NCI-H774 (cell line): ENCODE measurements at places on chromosomes 2 and 18.
A peak's percentile ranks its signal among the peaks of the same experiment; 100 is the strongest.

GRCh38 chr2:191399601-191400000, 154.4 kb downstream of the MYO1B start:
- no peak for DNase-seq

DNA sequence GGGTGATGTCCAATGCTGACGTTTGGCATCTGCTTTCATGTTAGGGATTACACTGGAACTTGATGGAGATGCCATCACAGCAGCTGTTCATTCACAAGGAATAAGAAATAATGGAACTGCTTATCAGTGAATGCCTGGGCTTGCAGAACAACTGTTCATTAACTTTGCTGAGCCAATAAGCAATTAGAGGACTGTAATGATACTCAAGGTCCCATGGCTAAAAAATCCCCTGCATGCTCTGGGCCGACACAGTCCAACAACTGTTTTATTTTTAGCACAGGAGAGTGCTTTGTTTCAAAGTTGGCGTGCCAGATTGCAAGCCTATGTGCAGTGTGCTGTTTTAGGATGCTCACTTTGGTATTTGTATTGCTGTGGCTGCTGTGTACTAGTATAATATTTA, 408.0 kb upstream of the RGPD4 start:
- DNase-seq = no peak

GRCh38 chr2:73965053-73965452, 19.7 kb upstream of the TET3 start:
- DNase-seq = no peak

DNA sequence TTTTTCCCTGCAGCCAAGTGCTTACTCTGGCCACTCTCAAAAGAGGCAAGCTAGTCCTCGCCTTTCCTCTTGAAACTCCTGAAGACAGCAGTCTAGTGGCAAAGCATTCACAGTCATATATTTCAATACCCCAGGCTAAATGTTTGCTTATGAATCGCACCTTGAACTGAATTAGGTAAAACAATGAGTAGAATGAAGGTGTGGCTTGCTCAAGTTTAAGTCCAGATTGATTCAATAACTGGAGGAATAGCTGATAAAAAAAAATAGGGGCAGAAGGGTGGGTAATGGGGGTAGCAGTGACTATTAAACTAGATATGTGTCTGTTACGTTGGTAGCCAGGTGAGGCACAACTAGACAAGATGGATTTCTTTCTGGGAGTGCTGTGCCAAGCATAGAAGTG, 88.2 kb upstream of the EPB41L3 start:
- DNase-seq = no peak

DNA sequence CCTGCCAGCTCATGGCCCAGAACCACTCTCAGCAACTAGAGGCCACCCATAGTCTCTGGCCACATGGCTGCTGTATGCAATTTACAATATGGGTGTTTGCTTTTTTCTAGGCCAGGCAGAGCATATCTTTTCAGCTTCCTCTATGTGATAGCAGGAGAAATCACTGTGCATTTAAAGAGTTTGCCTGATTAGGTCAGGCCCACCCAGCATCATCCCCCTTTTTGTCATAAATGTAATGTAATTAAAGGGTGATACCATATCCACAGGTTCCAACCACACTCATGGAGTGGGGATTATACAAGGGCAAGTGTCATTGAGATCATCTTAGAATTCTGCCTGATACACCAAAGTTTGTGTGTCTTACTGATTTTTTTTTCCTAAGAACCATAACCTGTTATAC, 71.7 kb upstream of the TTC21B start:
- DNase-seq = no peak

GRCh38 chr18:21599585-21600525, 649 bp downstream of the ESCO1 start:
- peak; percentile 52 for DNase-seq

DNA sequence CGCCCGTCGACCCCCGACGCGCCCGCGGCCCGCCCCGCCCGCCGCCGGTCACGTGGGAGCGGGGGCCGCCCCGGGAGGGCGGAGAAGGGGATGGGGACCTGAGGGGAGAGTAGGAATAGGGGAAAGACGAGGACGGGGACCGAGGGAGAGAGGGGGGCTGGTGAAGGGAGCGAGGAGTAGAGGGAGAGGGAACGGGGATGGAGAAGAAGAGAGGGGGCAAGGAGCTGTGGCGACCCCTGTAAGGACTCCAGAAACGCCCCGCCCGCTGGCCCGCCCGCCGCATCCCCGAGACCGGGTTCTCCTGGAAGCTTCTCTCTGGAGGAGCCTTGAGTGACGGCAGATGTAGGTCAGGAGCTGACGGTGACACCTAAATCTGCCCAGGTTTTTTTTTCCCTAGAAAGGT, 615 bp downstream of the ADNP2 start:
- DNase-seq = peak; percentile 34

DNA sequence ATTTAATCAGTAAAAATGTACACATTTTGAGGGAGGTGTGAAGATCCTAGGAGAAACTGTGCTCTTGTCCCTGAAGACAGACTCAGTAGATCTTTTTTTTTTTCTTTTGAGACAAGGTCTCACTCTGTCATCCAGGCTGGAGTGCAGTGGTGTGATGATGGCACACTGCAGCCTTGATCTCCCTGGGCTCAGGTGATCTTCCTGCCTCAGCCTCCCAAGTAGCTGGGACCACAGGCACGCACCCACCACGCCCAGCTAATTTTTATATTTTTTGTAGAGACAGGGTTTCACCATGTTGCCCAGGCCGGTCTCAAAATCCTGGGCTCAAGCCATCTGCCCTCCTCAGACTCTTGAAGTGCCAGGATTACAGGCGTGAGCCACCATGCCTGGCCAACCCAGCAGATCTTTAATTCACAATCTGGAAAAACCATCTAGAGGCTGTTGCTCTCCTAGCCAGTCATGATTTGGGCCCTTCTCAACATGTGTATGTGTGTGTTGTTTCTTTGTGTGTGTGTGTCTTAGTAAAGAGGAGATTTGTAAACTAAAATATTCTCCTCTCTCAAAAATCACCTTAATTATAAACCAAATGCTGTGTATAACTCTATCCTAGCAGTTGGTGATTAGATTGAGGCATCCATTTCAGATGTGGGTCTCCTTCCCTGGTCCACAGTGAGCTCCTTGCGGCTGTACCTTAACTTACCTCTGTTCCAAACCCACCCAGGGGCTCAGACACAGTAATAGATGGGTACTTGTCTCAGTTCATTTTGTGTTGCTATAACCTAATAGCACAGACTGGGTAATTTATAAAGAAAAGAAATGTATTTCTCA, 3.9 kb upstream of the MYCN start:
- DNase-seq = no peak

DNA sequence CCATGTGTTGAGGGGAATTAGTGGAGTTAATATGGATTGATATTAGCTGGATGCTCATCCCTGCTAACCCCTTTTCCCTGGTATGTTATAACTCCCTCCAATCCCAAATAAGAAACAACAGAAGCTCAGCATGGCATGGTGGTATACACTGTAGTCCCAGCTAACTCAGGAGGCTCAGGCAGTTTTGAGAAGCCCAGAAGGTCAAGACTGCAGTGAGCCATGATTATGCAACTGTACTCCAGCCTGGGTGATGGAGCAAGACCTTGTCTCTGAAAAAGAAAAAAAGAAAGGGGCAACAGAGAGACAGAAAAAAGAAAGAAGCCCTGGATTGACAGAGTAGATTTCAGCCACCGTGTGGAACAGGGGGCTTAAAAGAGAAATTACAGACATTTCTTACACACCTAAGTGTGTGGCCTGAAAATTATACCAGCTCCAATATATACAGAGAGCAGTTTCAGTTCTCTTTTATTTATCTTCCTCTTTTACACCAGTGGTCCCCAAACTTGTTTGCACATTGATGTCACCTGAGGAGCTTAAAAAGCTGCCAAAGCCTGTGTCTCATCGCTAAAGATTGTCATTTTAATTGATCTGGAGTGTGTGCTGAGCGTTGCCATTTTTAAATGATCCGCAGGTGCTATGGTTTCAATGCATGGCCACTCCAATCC, 203.6 kb downstream of the UBE2E3 start:
- peak; percentile 9 for DNase-seq

GRCh38 chr18:12836551-12836950, 47.5 kb downstream of the PTPN2 start:
- no peak for DNase-seq

DNA sequence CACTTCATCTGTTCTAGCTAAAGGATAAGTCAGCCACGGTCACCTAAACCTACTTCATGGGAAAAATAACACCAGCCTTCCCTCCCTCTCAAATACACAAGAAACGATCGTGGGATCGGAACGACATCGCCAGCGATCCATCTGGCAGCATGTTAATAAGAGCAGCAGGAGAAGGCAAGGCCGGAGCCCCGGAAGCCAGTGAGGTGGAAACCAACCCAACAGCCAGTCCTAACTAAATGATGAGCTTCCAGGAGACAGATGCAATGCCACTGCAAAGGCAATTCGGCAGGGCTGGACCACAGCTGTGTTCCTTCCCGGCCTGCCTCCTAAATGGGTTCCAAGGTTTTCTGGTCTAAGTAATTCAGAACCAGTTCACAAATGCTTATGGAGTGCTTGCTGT, 117.5 kb downstream of the TMEM163 start:
- DNase-seq = no peak

DNA sequence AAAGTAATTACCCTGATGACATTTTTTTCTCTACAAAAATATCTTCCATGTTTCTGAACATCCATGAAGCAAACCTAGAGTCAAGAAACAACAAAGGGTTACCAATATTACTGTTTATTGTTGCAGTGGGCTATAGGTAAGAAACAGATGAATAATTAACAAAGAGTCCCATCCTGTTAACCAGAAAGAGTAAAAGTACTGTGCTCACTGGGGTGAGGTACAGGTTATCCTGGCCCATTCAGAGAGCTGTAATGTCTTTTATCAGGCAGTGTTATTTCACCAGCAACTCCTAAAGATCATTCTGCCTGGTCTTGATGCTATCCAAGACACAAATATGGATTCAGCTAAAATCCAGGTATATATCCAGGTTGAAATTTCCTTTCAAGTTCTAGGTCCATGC, 754.9 kb downstream of the SATB2 start:
- no peak for DNase-seq

GRCh38 chr2:234289834-234290590, 206.9 kb downstream of the ARL4C start:
- no peak for DNase-seq

DNA sequence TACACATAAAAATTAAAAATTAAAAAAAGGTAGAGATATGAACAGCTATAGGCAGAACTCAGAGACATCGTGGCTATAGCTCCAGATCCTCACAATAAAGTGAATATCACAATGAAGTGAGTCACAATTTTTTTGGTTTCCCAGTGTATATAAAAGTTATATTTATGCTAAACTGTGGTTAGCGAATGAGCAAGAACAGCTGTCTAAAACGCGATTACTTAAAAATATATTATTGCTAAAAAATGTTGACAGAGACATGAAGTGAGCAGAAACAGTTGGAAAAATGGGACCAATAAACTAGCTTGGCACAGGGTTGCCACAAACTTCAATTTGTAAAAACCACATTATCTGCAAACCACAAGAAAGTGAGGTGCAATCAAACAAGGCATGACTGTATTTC, 551.7 kb upstream of the NETO1 start:
- DNase-seq = no peak

- DNase-seq = no peak
Measured at GRCh38 chr2:56739413-56739812, 555.6 kb downstream of the CCDC85A start.

- DNase-seq = no peak
Measured at GRCh38 chr2:147548451-147548850, 296.4 kb upstream of the ACVR2A start.

DNA sequence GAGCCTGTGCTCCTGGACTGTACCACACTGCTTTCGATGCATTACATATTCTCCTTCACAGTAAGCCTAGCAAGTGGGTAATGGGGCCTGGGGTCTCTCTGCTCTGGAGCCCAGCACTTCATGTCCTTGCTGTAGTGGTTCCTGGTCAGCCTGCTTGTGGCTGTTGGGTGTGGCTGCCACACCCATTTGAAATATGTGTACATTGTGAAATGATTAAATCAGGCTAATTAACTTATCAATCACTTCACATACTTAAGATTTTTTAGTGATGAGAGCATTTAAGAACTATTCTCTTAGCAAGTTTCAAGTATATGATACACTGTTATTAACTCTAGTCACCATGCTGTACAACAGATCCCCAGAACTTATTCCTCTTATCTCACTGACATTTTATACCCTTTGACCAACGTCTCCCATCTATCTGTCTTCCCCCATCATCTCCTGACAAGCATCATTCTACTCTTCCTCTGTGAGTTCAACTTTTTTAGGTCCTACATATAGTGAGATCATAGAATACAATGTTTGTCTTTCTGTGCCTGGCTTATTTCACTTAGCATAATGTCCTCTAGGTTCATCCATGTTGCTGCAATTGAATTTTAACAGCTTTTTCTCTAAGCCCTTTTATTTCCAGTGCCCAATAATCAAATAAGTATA, 92.1 kb downstream of the LYPD6 start:
- DNase-seq = no peak

- no peak for DNase-seq
Measured at GRCh38 chr2:28377984-28378678, 14.5 kb upstream of the FOSL2 start.

GRCh38 chr2:47070920-47071824, 83.9 kb downstream of the STPG4 start:
- no peak for DNase-seq

GRCh38 chr2:145374165-145374564, 854.2 kb upstream of the ZEB2 start:
- no peak for DNase-seq

- no peak for DNase-seq
Measured at GRCh38 chr2:231300020-231300721, 95.3 kb upstream of the B3GNT7 start.

DNA sequence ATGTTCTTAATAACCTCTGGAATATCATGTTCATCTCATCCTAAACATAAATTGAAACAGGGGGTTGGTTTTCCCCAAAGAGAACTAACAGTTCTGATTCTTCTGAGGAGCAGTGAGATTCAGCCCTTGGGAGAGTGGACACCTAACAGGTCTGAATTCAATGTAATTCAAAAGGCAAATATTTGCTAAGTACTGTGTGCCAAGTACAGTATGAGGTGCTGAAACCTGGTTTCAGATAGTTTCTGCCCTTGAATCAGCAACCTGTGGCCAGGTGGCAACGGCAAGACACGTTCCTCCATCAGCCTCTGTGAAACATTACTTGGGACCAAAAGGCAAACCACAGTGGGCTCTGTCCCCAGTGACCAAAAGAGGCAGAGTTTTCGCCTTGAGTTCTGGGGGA, 1.3 kb downstream of the LRRC30 start:
- DNase-seq = no peak

GRCh38 chr2:15307526-15307925, 253.6 kb downstream of the NBAS start:
- no peak for DNase-seq

DNA sequence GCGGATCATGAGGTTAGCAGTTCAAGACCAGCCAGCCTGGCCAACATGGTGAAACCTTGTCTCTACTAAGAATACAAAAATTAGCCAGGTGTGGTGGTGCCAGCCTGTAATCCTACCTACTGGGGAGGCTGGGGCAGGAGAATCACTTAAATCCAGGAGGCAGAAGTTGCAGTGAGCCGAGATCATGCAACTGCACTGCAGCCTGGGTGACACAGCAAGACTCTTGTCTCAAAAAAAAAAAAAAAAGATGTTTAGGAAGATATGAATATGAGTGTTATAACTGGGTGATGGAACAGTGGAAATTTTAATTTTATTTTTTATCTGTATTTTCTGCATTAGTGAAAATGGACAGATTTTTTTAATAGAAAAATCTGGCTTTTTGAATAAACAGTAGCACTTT, 14.5 kb downstream of the MAPRE2 start:
- DNase-seq = no peak

GRCh38 chr2:31517442-31518203, 63.1 kb downstream of the SRD5A2 start:
- no peak for DNase-seq
